Breast epithelium (tissue), 4 donors: ENCODE measurements at places on chromosomes 12 and 14.

- DNase-seq: no peak
These were observed 512.4 kb upstream of the TMPO start for GRCh38 chr12:98002887-98003493.

DNA sequence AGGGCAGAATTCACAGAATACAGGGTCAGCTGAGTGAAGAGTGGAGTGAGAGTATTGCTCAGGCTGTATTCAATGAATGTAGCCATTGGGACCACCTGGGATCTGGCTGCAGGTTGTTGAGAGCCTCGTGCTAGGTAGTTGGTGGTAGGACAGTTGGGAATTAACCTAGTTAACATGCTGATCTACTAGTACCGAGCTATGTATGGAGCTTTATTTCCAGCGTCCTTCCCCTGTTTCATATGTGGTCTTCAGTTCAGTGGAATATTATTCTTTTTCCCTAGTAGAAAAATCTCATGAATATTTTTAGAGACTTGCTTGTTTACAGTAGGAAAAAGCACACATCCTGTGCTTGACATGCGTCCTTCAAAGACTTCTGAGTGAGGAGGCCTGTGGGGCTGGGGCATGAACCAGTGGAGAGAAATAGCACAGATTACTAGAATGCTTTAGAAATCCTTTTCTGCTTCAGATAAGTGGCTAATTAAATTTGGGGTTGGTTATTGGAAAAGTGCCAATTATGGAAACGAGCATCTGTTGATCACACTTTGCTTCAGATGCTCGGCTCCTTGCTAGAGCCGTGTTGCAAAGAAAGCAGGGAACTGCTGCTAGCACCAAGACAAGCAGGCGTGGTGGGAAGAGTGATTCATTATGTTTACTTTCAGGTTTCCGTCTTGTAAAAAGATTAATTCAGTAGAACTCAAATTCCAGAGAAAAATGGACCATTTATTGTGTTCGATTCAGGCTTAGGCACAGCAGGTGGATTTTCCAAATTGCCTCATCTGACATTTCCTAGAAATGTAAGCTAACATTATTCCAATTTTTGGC, 53.6 kb downstream of the ARF6 start:
- DNase-seq: no peak

GRCh38 chr12:4280351-4281163, 7.0 kb downstream of the CCND2 start:
- no peak for DNase-seq

DNA sequence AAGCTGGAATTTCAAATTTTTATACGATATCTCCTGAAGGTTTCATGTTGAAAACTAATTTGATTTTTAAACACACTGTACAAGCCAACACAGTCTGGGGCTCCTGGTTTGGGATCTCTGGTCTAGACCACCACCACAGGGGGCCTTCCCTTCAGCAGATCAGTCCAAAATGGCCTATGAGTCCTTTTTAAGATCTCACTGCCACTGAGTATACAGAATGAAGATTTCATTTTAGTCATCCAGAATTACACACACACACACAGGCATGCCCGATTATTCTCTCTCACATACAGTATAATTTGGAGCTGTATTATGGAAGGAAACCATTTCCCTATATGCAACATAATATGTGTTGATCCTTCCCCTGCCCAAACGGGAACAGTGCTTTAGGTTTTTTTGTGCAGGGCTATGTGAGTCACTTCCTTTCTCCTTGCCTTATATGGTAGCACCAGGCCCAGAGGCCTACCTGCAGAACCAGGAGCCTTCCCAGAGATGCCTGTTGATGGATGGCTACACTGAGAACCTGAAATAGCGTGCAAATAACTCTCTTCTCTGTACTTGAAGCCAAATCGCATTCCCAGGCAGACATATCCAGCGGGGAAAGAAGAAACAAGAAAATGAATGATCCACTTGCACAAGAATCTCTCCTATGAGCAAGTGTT, 28.1 kb upstream of the WNK1 start:
- no peak for DNase-seq

GRCh38 chr14:46063872-46064271, 587.7 kb downstream of the RPL10L start:
- no peak for DNase-seq
